Anterior cingulate cortex (tissue), 58 donors: ENCODE measurements at places on chromosomes 5 and 9.
A peak's percentile ranks its signal among the peaks of the same experiment; 100 is the strongest.

- DNase-seq: no peak
Observed at GRCh38 chr5:60805463-60805862, 38.6 kb downstream of the ELOVL7 start.

DNA sequence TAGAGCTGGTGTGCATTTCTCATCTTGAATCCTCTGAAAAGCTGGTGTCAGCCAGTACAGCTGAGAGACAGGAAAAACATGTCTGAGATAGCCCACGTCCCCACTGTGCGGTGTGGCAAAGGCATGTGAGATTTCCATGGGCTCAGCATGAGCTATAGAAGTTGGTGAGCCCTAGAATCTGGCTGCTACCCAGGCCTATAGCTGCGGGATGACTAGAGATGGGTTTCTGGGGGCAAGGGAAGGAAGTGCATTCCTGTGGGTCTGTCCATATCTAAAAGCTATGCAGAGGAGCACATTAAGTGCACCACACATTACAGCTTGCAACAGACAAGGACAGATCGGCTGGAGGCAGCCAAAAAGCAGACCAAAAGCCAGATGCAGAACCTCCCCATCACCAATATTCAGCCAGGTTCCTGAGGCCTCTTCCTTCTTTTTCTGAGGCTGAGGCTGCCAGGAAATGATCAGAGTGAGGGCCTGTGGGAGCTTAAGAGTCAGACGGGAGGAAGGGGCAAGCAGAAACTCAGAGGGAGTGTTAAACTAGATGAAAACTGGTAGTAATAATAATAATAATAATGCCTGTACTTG lies 55.8 kb upstream of the RANBP3L start:
- no peak for DNase-seq

DNA sequence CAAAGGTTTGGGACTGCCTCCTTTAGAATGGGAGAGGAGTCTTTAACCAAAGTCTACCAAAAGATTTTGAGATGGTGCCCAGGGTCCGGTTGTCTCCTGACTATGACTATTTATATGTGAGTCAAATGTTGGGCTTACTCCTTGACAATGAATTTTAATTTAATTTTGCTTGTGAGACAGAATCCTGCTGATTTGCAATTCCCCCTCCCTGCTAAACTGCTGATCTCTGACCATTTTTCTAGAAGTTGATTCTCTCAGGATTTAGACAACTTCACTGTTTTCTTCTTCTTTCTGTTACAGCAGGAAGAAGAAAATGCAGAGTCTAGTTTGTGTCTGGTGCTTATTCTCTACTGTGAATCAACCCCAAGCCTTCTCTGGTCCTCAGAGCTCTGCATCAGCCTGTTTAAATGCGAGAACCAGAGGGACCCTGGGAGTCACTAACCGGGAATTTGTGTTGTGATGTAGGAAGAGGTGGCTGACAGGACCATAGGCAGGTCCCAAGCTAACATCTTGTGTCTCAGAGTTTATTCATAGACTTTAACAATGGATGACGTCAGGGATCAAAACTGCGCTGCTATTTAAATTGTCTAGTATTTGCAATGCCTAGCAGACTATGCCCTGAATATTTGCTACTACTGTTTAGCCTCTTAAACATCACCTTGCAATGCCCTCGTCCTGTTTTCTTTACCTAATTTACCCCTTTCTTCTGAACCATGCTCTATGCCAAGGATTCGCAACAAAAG lies 124.0 kb upstream of the TAF11L2 start:
- no peak for DNase-seq

- DNase-seq: no peak
Observed at GRCh38 chr5:136538534-136538933, 173.2 kb upstream of the TRPC7 start.

DNA sequence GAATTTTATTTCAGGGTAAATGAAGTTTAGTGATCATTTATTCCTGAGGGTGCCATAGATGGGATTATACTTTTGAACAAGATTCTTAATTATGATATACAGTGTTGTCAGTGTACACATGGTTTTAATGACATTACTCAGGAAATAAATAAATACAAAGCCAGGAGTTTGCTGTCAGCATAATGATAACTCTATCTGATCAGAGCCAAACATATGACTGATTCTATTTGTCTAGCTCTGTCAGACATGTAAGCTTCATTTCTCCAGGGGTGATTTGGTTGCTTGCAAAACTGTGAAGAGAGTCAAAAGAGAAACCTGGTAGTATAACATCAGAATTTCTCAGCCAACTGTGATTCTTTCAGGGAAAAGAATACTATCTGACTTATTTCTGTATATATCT lies 1425.8 kb upstream of the C9orf72 start:
- DNase-seq: no peak

GRCh38 chr9:78023003-78023741 lies 8.4 kb downstream of the GNAQ start:
- no peak for DNase-seq

DNA sequence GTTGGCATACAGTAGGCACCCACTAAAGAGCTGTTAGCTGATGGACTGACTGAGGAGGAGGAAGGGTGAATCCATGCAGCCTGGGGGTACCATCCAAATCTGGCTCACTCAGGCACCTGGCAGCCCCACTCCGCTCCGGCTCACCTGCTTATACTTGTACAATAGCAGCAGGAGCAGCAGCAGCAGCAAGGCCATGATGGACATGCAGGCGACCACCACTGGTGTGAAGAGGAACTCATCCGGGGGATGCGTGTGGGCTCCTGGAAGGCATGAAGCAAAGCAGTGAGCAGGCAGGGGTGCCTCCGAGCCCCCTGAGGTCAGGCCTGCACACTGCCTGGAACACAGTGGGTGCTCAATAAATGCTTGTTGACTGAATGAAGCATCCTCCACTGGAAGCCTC lies 18.3 kb downstream of the CSF1R start:
- DNase-seq: no peak

GRCh38 chr9:134434894-134435506 lies 108.7 kb downstream of the RXRA start:
- DNase-seq: peak; percentile 84

DNA sequence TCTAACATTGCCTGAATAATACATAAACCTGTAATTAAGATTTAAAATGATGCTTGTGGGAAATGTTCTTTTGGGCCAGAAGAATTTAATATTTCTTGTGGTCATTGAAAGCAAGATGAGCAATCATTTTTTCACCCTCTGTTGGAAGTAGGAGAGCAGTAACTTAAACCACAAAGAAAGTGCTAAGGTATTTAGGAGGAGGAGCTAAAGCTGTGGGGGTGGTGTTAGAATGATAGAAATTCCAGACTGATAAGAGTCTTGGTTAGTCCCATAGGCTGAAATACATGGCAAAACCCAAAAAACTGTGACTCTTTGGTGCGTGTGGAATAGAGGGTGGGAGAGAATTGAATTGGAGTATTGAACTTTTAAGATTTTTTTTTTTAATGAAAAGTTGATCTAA lies 247.0 kb downstream of the YTHDC2 start:
- no peak for DNase-seq

GRCh38 chr5:140690376-140690932 lies 716 bp downstream of the HARS1 start:
- DNase-seq: no peak

GRCh38 chr5:81097713-81098112 lies 135.4 kb upstream of the CKMT2 start:
- no peak for DNase-seq

DNA sequence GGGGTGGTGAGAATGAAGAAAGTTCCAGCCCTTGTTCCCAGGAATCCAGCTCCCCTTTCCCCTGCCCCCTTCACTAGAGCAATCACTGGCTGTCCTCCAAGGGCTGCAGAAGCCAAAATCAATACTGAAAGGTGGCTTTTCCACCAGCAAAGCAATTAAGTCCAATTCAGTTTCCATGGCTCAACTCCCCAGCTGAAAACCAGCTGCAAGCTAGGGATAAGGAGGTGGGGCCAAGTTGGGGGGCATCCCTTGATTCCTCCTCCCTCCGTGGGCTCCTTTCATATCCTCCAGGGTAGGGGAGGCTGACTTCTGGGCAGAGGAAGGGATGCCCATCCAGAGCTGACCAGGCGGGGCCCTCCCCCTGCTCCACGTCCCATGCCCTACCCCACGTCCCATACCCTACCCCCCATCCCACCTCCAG lies 22.7 kb downstream of the CAMK2A start:
- DNase-seq: no peak

DNA sequence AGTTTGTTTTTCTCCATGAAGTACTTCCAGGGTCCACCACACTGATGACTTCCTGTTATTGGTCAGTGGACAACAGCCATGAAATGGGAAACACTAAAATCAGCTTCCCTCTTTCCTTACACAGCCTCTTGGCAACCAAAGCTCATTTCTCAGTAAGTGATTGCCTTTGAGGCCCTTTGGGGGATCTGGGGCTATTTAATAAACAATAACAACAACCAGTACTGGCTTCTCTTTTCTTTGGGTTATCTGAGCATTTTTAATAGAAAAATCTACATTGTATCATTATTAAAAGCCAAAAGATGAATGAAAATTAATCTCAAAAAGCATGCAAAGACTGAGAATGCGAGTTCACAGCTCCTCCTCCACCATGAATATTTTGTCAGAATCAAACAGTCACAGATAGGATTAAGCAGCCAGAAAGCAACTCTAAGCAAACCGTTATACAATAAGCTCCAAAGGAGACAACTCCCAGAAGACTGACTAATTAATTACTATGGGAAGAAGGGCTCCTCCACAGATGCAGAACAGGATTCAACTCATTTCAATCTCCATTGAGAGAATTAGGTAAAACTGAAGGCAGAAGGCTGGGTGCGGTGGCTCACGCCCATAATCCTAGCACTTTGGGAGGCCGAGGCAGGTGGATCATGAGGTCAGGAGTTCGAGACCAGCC lies 68.3 kb downstream of the SERINC5 start:
- DNase-seq: no peak

- DNase-seq: no peak
Observed at GRCh38 chr5:17434982-17435381, 63.0 kb upstream of the TAF11L2 start.

DNA sequence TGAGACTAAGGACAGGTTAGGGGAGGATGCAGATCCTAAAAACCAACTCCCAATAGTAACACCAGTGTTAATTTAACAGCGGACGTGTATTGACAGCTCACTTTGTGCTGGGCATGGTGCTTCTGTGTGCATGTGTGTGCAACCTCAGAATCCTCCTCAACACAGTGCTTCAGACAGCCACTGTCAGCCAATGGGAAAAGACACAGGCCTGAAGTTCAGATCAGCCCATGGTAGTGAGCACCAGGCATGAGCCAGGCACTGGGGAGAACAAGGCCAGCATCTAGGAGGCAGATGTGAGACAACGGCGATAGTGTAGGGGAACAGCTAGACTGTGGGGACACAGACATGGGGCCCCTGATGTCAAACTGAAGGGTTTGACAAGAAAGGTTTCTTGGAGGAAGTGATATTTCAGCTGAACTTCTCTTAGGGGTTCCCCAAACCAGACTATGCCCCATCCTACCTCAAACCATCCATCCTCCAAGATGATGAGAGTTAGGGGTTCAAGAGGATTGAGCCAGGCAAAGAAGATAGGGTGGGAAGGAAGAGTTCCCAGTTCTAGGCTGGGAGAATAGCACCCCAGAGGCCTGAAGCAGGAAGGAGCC lies 71.5 kb upstream of the PSD2 start:
- no peak for DNase-seq

DNA sequence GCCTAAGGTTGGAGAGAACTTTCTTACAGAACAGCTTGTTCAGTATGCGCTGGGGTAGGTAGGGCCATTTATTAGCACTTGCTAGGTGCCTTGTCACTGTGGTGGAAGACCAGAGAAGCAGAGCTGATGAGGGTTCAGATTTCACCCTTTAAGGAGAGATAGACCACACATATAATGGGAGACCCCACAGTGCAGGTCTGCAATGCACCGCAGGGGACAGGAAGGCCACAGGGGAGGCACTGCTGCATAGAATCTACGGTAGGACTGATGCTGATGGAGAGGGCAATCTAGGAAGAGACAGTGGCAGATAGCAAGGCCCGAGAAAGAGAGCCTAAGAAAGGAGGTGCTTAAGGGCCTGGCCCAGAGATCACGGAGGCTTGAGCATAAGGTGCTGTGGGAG lies 64.2 kb downstream of the PTPDC1 start:
- DNase-seq: no peak

GRCh38 chr9:14251154-14252071 lies 62.5 kb downstream of the NFIB start:
- DNase-seq: peak; percentile 41

- DNase-seq: no peak
Observed at GRCh38 chr9:134152022-134152448, 12.3 kb downstream of the RNU6ATAC start.
